ENCODE measurements at places on chromosomes 1 and 21. TPM values are rescaled to one million over a fixed set of nuclear protein-coding genes. Genes with fewer than 3 reads are reported as not detected.

HCRTR1 gene
- not detected for total RNA-seq

DNA sequence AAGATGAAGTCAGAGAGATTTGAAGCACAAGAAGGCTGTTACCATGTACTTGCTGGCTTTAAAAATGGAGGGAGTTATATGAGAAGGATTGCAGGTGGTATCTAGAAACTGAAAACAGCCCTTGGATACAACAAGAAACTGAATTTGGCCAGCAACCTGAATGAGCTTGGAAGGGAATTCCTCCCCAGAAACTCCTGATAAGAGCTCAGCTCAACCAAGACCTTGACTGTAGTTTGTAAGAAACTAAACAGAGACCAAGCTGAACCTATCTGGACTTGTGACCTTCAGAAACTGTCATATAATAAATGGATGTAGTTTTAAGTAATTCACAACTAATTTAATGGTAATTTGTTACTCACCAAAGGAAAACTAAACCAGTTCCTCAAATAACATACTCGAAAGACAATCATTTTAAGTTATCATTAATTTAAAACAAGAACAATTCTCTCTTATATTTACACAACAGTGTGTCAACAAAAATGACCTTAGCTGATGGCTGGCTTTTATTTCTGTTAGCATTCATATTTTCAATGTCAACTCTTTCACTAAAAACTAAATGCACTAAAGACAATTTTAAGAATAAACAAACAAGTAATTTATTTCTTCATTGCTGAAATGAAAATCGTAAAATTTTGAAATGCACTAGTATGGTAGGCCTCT is 1218.4 kb upstream of the TMPRSS15 start:
- no peak for DNase-seq

DNA sequence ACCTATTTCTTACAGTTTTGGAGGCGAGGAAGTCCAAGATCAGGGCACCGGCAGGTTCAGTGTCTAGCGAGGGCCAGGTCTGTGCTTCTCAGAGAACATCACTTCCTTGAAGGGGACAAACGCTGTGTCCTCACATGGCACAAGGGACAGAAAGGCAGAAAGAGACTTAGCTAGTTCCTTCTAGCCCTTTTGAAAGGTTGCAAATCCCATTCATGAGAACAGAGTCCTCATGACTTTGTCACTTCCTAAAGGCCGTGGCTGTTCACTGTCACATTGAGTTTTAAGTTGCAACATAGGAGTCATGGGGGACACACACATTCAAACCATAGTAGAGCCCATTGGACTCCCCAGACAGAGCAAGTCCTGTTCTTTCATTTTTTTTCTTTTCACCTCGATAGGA is 27.4 kb downstream of the PER3 start:
- no peak for DNase-seq

DNA sequence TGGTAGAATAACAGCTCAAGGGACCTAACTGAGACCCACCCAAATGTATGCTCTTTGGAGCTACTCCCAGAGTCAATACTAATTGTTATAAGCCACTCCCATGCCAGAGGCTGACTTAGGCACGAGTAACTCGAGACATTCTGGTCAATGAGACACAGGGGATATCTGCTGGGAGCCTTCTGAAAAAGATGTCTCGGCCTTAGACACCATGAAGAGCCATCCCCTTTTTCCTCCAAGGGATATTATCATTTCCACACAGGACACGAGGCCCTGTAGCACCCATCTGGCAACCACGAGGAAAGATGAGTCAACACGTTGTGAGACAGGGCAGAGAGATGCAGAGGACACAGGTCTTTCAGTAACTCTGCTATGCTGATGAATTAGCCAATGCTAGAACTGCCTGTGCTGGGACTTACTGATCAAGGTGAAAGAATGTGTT is 30.7 kb downstream of the ITPKB start:
- no peak for DNase-seq

- DNase-seq, result no peak
These were observed 54.9 kb downstream of the TM2D1 start for GRCh38 chr1:61670016-61670415.

DNA sequence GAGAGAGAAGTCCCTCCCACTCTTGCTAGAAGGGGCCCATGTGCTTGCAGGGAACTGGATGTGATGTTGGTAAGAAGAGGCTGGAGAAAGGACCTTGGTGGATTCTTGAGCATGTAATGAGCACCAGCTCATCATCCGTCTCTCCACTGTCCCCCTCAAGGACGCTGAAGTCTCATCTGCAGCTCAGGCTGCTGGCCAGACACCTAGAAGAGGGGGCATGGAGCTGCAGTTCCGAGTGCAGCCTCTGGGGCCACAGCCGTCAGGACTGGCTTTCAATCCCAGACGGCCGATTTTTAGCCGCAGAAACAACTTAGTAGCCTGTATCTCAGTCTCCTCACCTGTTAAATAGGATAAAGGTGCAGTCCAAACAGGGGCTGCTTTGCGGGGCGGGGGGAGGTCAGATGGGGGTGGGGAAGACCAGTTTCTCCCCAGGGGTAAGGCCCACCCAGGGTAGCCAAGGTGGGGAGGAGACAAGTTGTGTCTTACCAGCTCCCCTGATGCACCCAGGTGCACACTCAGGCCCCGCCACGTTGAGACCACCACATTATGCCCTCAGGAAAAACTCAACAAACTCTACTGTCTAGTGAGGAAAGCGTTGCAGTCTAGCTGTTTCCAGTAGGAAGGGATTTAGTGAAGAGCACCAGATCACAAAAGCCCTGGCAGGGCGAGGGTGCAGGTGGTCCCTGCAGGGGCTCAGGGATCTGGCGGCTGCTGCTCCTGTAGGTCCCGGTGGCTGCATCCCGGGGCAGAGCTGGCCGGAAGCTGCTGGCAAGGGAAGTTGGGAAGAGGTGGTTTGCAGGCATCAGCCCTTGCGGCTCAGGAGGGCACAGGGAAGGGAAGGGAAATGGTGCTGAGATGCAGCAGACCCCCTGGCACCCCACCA is 29.5 kb downstream of the LDLRAP1 start:
- peak; percentile 35 for DNase-seq

FMO2 gene
- total RNA-seq, result not detected

- DNase-seq, result no peak
These were observed 30.2 kb upstream of the TRAF5 start for GRCh38 chr1:211296396-211296795.

DR1 gene
- 114 TPM for total RNA-seq

FLG2 gene
- total RNA-seq, result not detected

SCAF4 gene
- 55.4 TPM for total RNA-seq

GRCh38 chr1:213120386-213120785 is 69.3 kb downstream of the RPS6KC1 start:
- DNase-seq, result no peak

DNA sequence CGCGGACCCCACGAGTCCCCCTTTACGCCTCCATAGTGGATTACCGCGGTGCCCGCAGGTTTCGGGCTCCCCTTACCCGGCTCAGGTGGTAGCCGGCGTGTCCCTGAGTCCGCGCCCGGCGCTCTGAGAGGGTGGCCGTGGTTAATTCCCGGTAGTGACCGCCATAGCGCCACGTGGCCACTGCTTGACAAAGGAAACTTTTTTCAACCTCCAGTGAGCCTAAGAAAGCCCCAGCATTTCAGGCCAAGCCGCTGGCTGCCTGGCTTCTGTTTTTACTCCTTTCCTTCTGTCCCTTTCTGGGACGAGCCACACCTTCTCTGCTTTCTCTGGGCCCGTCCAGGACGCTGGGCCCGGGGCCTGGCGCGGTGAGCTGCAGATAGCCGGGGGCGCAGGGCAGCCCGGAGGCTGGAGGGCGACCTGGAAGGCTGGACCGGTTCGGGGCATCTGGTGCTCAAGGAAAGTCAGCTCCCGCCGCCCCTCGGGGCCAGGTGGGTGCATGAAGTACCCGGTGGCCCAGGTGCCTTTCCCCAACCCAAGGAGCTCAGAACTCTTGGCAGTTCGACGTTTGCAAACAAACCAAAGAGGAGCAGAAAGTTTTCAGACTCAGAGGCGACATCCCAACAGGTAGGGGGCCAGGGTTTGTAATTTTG is 540 bp upstream of the C1orf198 start:
- no peak for DNase-seq

DNA sequence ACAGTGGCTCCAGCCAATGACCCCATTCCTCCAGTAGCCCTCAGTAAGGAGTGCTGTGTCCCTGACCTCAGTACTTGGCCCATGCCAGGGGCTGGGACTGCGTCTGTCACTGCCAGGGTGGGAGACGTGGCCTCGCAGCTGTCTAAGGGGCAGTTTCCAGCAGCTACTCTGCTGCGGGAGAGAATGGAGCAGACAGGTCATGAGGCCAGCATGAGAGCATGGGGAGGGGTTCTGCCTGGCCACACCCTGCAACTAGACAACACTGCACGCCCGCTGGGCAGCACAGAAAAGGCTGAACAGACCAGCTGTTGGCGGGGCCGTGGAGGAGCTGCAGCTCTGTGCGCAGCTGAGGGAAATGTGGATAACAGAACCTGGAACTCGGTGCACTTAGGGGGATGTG is 91.6 kb upstream of the COL6A1 start:
- DNase-seq, result no peak

GRCh38 chr1:40273547-40274166 is 15.6 kb downstream of the ZMPSTE24 start:
- DNase-seq, result no peak

- no peak for DNase-seq
These were observed 2.5 kb downstream of the ADCY10 start for GRCh38 chr1:167911413-167911812.

DNA sequence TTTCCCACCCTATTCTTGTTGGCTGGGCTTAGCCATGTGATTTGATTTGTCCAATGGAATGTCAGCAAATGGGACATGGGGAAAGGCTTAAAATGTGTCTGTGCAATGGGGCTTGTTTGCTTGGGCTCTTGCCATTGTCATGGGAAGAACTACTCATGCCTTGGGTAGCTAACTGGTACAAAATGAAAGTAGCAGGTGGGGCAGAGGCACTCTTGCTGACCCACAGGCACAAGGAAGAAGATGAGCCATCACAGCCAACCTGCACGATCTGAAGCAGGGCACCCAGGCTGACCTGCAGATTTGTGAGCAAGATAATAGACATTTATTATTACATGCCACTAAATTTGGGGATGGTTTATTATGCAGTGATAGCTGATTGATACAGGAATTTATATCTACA is 305.9 kb upstream of the CAMK1G start:
- no peak for DNase-seq

DNA sequence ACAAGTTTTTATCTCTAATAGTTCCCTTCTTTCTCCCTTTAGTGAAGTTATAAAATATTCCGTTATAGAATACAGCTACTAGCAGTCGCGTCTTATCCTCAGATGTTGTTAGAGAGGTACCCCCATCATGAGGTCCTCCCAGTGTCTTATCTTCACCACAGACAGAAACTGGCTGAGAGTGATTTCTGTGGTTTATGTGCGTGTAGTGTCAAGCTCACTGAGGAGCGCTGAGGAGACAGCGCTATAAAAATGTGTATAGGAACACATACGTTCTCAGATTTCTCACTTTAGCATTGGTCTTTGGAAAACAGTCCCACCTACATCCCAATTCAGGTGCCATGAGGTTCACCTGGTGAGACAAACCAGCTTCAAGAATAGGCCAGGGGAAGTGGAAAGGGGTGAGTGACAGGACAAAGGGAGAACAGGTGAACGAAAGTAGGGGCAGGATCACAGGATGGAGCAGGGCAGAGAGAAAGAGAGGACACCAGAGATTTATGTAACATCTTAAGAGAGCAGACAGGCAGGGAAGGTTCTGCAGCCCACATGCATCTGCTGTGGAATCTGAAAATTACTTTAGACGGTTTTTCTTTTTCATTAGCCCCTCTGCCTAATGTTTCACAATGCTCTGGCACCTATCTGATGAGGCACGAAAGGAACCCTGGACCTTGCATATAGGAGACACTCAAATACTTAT is 2.7 kb upstream of the PLEKHO1 start:
- DNase-seq, result peak; percentile 40

GRCh38 chr1:2373551-2374251 is 17.7 kb downstream of the MORN1 start:
- peak; percentile 35 for DNase-seq

YIPF1 gene
- total RNA-seq, result 17.4 TPM

DNA sequence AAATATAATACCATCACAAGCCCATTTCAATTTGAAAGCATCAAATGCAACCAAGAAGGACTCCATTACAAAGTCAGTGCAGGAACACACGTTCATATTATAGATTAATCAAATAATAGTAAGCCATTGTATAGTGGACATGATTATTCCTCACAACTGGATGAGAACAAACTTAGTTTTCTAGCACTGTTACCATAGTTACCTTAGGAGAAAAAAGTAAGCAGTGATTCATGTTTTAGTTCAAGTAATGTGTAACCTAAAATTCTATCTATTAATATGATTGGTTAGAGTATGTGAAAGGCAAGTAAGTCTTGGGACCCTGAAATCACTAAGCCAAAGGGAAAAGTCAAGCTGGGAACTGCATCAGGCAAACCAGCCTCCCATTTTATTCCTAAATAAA is 15.2 kb downstream of the SSX2IP start:
- no peak for DNase-seq
